ENCODE measurements at places on chromosomes 13 and 19.

DNA sequence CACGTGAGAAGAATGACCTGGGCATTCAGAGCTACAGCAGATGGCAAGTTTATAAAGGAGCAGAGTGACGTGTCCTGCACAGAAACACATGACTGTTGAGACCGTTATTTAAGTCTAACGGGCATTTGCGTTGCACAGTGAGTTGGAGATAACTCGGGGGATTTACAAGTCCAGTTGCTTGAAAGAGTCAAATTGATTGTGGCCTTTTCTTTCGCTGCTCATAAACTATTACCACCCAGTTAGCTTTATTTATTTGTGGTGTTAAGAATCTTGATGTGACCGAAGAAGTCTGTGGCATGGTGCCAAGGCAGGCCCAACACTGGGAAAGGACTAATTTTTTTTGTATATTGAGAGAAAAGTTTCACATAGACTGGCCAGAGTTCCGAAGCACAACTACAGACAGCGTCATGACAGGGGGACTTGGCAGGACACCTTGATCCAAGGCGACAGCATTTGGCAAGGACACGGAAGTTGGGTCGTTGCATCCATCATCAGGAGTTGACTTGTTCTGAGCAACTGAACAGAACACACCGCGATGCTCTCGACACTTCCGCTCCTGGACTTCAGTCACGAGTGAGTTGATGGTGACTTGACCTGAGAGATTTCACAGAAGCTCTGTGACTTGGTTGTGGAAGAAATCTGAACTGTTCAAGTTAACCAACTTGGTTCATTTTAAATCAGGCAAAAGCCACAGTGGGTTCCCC is 11.9 kb upstream of the PTOV1 start:
- no peak for DNase-seq

GRCh38 chr13:79392882-79393563 is 13.0 kb downstream of the RBM26 start:
- peak; percentile 59 for DNase-seq

DNA sequence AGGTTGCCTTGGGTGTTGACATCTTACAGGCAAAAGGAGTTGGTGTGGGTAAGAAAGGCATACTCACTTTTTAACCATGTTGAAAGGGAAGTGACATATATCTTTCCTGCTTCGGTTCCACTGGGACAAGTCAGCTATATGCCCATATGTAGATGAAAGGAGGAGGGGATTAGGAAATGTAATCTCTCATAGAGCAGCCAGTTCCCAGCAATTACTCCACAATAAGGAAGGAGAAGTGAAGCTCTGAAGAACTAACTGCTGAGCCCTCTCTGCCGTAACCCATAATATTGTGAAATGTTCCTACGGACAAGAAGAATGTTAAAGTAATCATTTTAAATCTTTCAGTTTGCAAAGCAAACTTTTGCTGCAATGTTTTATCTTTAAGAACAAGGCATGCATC is 82.2 kb downstream of the EDNRB start:
- no peak for DNase-seq

GRCh38 chr13:31755211-31755610 is 15.9 kb downstream of the RXFP2 start:
- DNase-seq = no peak

DNA sequence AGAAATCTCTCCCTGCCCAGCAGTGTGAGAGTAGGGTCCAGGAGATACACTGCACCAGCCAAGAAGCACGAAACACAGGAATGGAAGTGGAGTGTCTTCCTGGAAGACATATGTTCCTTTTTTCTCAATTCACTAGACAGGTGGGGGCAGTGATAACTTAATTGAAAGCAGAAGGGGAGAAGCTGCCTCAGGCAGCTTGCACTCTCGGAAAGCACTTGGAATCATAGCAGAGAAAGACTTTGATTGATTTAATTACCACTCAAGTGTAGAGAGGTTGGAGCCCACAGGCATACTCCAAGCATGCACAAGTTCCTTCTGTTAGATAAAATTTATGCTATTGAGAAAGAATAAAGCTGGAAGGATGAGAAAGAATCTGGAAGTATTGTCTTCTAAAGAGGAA is 249.4 kb downstream of the SLITRK6 start:
- DNase-seq = no peak

- no peak for DNase-seq
These were observed 186.5 kb downstream of the NHLRC3 start for GRCh38 chr13:39224671-39225240.

DNA sequence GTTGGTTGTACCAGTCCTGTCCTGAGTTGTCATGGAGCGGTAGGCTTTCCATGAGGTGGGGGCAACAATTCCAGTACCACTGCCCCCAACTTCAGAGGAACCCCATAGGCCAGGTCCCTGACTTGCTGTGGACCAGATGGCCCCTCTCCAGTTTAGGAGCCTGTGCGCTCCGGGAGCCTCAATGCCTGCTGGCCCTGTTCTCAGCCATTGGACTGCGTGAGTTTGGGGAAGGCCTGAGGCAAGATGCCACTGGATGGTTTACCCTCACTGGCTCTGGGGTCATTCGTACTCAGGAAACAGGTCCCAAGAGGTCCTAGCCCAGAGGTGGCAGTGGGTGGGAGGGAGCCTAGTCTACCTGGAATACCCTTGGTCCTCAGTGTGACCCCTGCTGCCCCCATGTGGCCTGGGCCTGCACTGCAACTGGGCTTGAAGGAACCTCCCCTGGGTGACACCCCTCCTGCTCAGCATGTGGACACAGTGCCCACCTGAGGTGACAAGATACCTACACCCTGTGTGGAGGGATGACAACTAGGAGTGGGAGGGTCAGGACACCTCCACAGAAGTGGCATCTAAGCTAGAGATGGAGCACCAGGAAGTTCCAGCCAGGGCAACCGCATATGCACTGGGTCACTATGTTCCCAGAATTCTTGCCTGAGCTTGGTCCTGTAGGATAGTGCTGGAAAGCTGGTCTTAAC is 6.0 kb upstream of the PRR19 start:
- DNase-seq = peak; percentile 79

- no peak for DNase-seq
These were observed 48.9 kb downstream of the MYH14 start for GRCh38 chr19:50252111-50252886.

GRCh38 chr19:16461630-16462051 is 10.1 kb downstream of the EPS15L1 start:
- DNase-seq = no peak

DNA sequence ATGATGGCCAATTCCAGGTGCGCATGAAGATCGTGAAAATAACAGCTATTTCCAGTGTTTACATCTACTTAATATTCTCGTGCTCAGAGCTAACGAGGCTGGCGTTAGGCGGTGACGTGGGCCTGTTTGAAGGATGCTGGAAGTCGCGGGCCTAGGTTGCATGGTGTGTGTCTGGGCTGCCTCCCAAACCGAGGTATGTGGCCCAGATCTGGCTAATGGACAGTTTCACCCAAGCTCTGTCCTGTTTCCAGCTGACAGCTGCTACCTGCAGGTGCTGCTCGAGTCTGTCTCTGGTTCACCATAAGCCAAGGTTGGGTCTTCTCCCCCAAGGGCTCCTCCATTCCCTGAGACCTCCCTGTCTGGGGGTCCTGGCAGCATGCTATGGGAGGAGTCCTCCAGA is 40.5 kb upstream of the KCTD15 start:
- no peak for DNase-seq

DNA sequence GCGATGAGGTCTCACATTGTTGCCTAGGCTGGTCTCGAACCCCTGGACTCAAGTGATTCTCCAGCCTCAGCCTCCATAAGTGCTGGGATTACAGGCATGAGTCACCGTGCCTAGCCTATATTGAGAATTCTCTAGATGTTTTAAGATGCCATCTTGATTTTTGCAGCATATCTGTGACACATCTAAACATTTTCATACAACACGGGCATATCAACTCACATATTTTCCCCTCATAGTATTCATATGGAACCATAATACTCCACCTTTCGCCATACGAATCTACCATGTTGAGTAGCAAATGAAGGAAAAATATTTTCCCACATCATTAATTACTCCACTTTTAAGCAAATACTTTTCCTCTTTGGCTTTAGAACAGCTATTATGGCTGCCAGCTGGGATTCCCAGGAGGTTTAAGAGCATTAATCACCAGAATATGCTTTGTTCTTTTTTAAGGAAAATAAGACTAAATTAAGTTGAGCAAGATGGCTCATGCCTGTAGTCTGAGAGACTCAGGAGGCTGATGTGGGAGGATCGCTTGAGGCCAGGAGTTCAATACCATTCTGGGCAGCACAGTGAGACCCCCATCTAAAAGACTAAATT is 56.9 kb upstream of the GTF2F2 start:
- DNase-seq = no peak

DNA sequence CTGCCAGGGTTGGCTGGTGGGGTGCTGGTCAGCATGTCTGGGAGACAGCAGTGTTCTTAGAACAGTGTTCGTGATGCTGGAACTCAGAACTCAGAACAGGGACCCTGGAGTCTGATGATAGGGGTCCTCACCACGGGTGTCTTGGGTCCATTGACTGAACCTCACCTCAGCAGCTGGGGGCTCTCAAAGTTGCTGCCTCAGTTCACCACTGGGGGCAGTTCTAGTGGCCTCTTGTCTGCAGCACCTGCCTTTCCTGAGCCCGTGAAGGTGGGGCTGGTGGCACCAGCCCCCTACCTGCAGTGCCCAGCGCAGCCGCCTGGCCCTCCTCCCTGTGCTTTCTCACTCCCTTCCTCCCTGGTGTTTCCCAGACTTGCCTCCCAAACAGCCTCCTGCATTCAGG is 28.5 kb downstream of the SAFB start:
- no peak for DNase-seq

DNA sequence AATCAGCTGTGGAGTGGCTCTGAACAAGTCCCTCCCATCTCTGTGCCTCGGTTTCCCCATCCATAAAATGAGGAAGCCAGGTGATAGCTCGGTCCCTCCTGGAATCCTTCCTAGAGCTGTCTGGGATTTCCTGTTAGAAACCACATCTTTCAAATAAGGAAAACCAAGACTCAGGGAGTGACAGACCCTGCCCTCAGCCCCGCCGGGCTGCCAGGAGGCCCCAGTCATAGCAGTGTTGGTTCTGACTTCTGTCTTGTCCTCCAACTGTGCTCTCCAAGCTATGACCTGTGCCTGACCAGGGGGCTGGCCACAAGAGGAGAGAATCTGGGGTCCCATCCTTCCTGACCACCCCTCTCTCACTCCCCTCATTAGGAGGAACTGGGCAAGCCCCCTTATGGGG is 1.1 kb upstream of the SHD start:
- no peak for DNase-seq

DNA sequence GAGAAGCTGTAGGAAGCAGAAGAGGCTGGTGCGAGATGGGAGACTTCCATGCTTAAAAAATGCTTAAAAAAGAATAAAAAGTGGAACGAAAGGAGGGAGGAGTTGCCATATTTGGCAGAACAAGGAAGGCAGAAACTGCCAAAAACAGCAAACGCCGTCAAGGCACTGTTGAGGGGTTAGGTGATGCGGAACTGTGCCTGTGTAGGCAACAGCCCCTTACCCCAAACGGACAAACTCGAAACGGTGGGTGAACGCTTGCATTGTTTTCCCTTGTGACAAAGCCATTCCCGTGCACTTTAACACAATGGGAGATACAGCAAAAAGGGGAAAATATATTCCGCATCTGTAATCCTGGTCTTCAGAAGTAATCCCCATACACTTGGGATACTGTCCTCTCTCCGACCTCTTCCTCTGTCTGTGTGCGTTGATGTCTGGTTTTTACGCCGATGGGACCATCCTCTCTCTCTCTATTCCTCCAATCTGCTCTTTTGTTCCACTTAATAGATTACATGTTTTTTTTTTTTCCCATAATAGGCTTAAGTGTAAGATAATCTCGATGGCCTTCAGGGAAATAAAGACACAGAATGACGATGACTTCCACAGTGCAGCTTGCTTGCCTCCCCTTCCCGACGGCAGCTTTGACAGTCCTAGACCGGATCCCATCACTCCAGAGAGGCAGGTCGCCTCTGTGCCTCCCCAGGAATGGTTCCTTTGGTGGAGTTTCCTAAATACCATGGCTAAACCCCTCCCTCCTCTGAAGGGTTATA is 132.7 kb upstream of the RNF113B start:
- no peak for DNase-seq

GRCh38 chr13:99930925-99931324 is 40.6 kb downstream of the ZIC5 start:
- no peak for DNase-seq

GRCh38 chr13:43988302-43988701 is 108.6 kb downstream of the LACC1 start:
- DNase-seq = no peak

GRCh38 chr13:106186366-106187030 is 349.0 kb downstream of the EFNB2 start:
- DNase-seq = no peak

GRCh38 chr19:12788682-12789097 is 2.6 kb upstream of the JUNB start:
- DNase-seq = peak; percentile 39

GRCh38 chr13:60230593-60230992 is 66.9 kb upstream of the DIAPH3 start:
- no peak for DNase-seq

GRCh38 chr13:112891477-112892401 is 77.3 kb upstream of the MCF2L start:
- no peak for DNase-seq

GRCh38 chr13:36362914-36363313 is 16.7 kb upstream of the SPART start:
- no peak for DNase-seq

GRCh38 chr13:96743296-96744089 is 250.8 kb downstream of the OXGR1 start:
- DNase-seq = no peak

DNA sequence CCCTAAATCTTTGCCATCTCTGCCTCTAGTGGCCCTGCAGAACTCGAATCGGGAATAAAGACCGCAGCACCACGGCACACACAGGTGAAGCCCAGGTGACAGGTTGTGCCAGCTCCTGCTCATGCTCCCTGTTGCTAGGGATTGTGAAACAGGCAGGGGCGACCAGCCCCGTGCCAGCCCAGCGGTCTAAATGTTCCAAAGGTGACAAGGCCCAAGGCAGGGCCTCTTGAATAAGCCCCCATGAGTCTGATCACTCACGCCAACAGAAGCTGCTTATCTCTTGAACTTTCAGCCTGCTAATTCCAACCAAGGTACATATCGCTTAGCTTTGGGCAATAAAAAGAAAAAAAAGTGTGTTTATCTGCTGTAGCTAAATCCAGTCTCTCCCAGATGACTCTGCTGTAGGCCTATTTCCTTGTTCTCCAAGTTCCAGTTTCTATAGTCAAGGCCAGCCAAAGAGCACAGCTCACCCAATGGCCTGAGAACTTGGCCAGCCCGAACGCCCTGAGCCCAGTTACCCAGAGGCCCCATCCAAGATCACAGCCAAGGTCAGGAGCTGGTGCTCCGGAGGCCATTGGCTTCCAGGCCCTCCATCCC is 191.1 kb upstream of the GPR12 start:
- DNase-seq = no peak

Data from central memory CD4-positive, alpha-beta T cell (primary cell).